ENCODE measurements at places on chromosomes 4 and X. TPM values are rescaled to one million over a fixed set of nuclear protein-coding genes. Genes with fewer than 3 reads are reported as not detected.

- DNase-seq = no peak
Measured at GRCh38 chr4:70277121-70277520, 34.7 kb downstream of the CSN3 start.

DNA sequence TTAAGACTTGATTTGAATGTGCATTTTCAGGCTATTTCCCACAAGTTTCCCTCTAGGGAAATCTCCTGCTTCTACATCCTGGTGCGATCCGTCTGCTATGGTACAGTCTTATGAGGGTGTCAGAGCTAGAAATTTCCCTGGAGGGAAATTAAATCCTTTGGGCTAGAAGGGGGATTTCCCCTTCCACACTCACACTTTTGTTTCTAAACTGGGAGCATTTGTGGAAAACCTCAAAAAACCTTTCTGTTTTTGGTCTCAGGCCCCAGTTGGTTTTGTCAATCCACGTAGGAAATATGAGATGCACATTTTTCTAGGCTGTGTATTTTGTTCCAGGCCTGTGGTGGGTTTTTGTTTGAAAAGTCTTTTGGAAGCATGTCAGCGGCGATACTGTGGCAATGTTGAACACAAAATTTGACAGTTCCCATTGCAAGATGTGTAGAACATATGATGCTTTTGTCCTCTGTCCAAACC is 17.8 kb downstream of the HMGB3 start:
- no peak for DNase-seq

GRCh38 chrX:137212078-137212632 is 178.4 kb upstream of the GPR101 start:
- DNase-seq = no peak

- DNase-seq = peak; percentile 1
Measured at GRCh38 chrX:105552395-105552794, 269.9 kb upstream of the NRK start.

GRCh38 chrX:13420545-13421183 is 100.8 kb upstream of the ATXN3L start:
- no peak for DNase-seq

DNA sequence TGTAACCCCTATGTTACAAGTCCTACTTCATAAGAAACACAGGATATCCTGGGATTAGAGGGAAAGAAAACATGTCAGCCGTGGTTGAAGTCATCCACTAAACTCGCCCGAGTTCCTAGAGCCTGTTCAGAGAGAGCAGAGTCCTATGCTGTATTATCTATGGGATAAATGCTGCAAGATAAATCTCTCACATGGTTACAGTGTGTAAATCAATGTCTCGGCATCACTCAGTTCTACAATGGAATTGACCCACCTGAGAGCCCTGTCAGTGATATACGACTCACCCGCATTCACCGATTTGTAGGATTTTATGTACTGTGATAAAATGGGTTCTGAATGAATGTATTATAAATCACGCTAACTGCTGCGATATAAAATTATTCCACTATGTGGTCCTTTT is 127.8 kb upstream of the ANXA3 start:
- peak; percentile 24 for DNase-seq

DNA sequence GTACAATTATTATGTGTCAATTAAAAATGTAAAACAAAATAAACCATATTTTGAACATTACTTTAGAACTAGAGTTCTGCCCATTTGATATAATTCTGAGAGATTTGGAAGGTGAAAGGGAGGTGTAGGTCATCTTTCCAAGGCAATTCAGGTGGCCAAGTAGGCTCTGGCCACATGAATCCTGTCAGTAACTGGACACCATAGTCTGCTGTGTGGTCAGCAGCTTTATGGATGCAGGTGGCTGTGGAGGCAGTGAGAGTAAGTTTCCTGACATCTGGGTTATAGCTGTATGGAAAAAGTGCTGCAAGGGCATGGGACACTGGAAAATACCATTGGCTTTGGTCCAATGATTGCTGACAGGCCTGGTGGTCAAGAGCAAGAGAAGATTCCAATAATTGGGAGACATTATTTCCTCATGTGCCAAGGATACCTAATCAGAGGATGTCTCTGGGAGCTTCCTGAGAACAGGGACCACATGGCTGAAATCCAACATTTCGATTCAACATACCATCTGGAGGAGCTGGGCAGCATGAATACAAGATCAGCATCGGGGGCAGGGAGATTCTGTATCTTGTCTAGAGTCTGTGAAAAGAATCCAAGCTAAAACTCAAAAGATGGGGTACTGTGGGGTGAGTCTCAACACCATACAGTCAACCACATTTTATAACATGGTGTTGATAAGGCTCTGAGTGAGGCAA is 523.1 kb downstream of the MID1IP1 start:
- DNase-seq = no peak

GRCh38 chr4:94852616-94853015 is 94.9 kb downstream of the BMPR1B start:
- no peak for DNase-seq

GRCh38 chr4:123116412-123116811 is 194.0 kb upstream of the NUDT6 start:
- DNase-seq = peak; percentile 91

- no peak for DNase-seq
Measured at GRCh38 chr4:142703694-142704309, 142.3 kb downstream of the INPP4B start.

DNA sequence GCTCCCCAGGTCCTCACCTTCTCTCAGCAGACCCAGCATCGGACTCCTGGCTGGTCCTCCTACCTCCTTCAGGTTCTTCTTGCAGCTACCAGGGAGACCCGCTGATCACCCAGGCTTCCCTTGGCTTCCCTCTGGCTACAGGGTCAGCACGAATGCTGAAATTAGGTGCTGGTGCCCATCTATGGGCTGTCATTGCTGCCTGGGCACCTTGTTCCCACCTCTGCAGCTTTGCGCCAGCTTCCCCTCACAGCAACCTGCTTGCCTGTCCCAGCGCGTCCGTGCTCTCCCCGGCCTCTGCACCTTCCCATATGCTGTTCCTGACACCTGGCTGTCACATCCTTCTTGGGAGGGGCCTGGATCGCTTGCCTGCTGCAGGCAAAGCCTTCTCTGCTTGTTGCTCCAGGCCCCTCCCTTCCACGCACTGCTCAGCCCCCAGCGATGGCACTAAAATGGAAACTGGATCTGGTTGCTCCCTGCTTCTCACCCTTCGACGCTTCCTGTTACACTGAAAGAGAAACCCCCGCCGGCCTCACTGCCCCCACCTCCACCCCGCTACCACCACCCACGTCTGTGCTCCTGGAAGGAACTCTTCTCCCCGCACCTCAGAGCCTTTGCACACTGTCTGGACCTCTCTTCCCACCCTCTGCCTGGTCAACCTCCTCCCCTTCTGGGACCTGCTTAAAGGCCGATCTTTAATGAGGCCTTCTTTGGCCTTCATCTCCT is 22.2 kb downstream of the C4orf50 start:
- no peak for DNase-seq

Gene PAGE2
- total RNA-seq = not detected

Gene LRAT
- not detected for total RNA-seq

Gene WDR13
- 87.3 TPM for total RNA-seq

Gene PAGE4
- total RNA-seq = not detected

Gene TMEM150C
- total RNA-seq = 0.43 TPM

All from fibroblast of villous mesenchyme (primary cell).